GM04503 (cell line): ENCODE measurements at places on chromosomes 6 and 20.
A peak's percentile ranks its signal among the peaks of the same experiment; 100 is the strongest.

DNA sequence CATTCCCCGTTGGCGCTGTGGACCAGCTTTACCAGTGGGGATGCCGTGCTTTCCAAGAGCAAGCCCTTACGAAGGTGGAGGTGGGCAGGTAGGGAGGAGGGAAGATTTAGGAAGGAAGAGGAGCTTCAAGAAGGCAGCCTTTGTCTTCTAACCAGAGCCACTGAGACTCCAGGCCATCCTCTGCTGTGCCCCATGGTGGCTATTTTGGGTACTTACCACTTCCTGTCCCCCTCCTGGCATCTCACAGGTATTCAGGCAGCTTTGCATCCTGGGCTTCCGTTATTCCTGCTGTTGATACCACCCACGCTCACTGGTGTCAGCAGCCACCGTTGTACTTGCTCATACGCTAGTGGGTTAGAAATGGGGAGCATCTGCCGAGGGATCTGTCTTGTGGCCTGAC, 22.9 kb downstream of the ERMARD start:
- DNase-seq: no peak

DNA sequence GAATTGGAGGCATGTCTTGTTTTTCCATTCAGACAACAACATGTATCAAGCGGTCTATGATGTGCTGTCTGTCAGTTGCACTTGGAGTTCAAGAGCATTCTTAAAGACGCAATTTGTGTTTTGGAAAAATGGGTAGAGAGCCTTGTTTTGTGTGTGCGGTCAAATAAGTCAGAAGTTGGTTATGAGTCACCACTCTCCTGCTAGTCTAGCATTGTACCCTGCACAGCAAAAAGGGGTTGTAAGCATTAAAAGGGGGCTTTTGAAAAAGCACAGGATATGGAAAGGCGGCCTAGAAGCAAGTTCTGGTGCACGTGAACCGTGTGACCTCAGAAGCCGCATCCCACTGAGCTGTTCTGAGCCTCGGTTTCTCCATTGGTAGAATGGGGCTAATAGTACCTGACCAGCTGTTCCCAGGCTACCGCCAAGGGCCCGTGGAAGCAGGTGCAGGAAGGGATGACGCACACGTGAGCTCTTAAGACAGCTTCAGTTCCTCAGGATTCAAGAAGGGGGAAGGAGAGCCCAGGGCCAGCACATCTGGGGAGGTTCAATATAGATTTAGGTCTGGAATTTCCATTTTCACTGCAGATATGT, 61.6 kb upstream of the SNX9 start:
- DNase-seq: no peak

GRCh38 chr20:21509597-21510371, 4.1 kb downstream of the NKX2-2 start:
- no peak for DNase-seq

- no peak for DNase-seq
Observed at GRCh38 chr6:57207141-57207540, 15.0 kb downstream of the RAB23 start.

- no peak for DNase-seq
Observed at GRCh38 chr20:36334281-36335205, 28.4 kb downstream of the DLGAP4 start.

DNA sequence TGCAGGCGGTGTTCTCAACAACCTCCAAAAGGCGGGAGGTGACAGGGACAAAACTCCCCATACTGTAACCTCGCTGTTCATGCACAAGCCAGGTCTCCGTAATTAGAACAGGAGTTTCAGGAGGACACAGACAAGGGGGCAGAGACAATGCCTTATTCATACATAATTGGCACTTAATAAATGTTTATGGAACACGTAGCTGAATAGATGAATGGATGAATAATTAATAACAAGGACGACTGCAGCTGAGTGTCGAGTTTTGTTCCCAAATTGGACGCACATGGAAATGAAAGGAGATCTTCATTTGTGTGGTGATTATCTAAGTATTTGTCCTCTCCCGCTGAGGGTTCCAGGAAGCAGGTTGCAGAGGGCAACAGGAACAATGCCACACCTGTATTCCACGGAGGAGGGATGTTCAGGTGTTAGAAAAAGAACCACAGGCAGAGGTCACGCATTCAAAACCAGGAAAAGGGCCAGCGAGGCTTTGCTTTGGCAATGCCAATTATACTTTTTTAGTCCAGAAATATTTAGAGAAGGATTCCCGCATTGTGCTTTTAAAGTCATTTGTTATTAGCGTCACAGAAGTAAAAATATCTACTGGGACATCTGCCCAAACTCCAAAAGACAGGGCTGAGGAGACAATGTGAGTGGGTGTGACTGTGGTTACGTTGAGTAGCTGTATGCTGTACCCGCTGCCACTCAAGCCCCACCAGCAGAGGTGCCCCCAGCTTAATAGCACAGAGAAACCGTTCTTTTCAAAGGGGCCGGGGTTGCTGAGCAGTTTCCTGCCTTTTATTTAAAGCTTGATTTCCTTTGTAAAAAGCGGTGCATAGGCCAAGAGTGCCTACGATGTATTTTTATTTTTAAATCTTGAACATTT, 123.3 kb downstream of the PXDC1 start:
- DNase-seq: no peak

- no peak for DNase-seq
Observed at GRCh38 chr20:60974441-60974945, 277.6 kb upstream of the CDH4 start.

GRCh38 chr6:31126396-31127175, 6.3 kb upstream of the CDSN start:
- DNase-seq: no peak

DNA sequence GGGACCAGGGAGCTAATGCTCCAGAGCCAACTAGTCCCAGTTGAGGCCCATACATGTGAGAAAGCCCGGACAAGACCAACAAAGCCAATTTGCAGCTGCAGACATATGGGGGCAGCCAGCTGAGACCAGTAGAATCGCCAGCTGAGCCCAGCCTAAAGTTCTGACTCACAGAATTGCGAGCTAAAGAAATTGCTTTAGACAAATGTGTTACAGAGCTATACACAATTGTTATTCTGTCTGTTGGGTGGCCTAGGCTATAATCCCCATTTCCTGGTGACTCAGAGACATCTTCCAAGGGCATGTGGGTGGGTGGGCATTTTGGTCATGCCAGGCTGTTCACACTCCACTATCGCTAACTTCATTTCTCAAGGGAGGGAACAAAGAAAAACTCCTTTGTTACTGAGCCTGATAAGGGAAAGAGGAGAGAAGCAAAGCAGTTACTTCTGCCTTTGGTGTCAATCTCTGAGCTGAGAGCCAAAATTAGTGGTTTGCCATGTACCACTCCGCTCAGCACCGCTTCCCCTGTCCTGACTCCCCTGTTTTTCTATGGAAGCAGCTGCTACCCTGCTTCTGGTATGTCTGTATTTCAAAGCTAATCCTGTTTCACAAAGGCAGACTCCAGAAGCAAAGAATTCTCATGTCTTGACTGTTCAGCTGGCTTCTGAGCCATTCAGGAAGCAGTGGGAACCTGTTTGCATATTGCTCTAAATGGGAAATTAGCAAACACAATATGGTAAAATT, 26.1 kb downstream of the SCP2D1 start:
- no peak for DNase-seq

GRCh38 chr20:19493794-19494495, 264.1 kb upstream of the RIN2 start:
- no peak for DNase-seq

- DNase-seq: no peak
Observed at GRCh38 chr6:47308552-47309290, 984 bp downstream of the TNFRSF21 start.

DNA sequence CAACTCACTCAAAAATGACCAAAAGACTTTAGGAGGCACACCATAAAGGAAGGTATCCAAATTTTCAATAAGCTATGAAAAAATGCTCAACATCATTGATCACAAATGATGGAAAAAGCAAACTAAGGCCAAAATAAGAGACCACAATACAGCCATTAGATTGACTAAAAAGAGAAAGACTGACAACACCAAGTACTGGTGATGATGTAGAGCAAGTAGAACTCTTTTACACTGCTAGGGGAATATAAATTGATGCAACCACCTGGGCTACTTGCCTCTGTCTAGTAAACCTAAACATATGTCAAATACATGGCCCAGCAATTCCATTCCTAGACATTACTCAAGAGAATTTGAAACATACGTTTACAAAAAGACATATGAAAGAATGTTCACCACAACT, 148.6 kb downstream of the GRM4 start:
- no peak for DNase-seq

- peak; percentile 9 for DNase-seq
Observed at GRCh38 chr20:61803915-61804751, 261.5 kb downstream of the TAF4 start.

DNA sequence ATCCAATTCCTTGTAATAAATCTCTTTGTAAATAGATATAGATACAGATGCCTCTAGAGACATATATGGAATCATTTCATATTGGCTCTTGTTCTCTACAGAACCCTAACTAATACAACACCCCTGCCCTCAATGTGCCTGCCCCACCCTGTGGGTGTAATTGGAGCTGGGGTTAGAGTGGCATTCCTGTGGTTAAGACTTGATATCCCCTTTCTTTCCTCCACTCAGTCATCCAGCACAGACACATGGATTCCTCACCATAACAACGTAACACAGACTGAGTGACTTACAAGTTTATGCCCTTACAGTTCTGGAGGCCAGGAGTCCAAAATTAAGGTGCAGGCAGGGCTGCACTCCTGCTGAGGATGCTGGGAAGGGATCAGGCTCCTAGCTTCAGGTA, 42.8 kb downstream of the C6orf118 start:
- no peak for DNase-seq

- DNase-seq: no peak
Observed at GRCh38 chr20:59071216-59071615, 28.6 kb upstream of the PRELID3B start.

DNA sequence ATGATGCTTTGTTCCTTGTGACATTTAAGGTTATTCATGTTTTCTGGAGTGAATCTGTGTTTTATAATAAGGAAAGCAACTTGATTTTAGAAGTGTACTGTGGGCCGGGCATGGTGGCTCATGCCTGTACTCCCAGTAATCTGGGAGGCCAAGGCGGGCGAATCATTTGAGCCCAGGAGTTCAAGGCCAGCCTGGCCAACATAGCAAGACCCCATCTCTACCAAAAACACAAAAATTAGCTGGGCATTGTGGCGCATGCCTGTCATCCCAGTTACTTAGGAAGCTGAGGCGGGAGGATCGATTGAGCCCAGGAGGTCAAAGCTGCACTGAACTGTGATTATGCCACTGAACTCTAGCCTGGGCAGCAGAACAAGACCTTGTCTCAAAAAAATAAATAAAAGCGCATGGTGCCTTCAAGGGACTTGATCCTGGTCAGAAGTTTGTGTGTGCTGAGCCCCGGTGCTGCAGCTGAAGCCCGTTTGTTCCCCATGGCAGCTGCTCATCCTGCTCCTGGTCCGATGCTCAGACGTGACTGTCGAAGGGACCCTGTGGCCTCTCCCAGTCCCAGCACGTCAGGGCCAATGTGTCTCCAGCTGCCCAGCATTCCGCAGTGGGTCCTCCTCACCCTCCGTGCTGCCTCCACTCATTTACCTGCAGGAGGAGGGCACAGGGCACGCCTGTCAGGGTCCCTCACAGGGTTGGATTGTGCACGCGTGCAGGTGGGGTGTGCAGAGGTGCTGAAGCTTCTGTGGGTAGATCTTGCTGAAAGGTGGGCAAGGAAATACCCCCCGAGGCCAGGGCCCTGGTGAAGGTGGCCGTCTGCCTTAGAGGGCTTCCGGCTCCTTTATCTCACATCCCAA, 18.3 kb downstream of the ENTPD6 start:
- DNase-seq: no peak

- DNase-seq: no peak
Observed at GRCh38 chr6:14810021-14810420, 435.8 kb upstream of the JARID2 start.

- DNase-seq: no peak
Observed at GRCh38 chr20:52681288-52681687, 290.9 kb upstream of the TSHZ2 start.

DNA sequence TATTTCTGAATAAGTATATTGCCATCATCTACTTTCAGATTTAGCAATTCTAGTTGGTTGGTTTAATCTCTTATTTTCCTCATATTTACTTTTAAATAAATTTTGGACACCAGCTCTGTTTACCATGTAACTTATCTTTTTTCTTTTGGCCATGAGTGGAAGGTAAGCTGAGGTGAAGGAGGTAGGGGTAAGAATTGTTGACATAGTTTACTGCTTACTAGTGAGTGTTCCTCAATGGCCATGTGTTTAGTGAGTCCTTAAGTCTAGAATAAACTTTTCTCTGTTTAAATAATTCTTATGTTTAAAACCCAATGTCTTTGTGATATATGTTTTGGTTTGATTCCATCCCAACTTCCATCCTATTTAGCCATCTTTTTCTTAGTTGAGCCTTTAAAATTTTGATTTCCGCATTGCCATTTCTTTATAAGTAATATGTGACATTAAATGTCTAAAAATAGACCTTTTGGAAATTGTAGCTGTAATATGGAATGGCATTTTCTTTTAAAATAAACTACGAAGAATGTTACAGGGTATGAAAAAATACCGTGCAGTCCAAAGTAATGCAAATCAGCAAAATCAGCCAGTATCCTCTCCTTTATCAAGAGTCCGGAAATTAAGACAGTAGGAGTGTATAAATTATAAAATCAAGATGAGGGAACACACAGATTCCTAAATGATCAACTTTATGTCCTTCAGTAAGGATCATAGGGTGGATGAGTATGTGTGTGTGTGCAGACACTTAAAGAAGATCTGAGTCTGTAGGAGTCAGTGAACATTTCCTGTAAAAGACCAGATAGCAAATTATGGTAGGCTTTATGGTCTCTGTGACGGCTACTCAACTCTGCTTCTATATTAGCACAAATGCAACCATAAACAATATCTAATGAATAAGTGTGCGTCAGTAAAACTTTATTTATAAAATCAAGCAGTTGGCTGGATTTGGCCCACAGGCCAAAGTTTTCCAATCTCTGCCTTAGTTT, 10.3 kb downstream of the STXBP5 start:
- DNase-seq: no peak

DNA sequence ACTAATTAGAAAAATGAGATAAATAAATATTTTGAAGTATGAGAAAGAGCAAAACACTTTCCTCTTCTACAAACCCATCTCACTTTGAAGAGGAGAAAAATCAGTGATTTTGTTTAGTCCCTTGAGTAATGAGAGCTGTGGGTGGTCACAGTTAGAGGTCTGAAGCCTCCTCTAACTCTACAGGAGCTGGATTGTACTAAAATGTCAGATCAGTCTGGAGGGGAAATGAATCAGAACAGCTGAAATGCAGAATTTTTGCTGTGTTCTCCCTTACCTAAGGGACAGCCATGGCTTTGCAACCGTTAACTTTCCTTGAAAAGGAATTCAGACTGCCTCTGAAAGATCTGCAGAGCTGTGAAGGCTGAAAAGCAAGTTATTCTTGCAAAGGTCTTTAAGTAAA, 11.4 kb upstream of the RFPL4B start:
- no peak for DNase-seq
